ENCODE measurements at places on chromosomes 2 and 18. TPM values are rescaled to one million over a fixed set of nuclear protein-coding genes. Genes with fewer than 3 reads are reported as not detected.

DNA sequence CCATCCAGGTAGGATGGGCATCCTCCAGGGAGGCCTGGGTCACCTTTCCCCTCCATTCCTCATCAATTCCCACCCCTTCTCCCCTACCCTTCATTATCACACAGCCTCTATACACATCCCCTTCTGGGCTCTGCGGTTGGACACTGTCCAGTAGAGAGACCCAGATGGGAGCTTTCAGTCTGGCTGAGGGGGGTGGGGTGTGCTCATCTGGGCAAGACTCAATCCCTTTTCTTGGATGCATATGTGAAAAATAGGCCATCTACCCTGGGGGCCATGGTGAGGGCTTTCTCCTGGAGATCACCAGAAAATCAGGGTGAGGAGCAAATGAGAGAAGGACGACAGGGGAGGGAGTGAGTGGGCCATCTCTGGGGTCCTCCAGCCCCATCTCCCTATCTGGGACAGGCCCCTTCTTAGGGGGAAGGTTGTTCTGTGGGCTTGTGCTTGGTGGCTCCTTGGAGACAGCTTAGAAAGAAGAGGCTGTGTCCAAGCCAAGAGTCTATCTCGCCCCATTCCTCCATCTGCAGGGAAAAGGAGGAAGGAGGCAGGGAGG is 160.1 kb downstream of the DYSF start:
- no peak overlapping the region for H3K4me3 ChIP-seq
- no peak overlapping the region for H3K27ac ChIP-seq
- H3K36me3 ChIP-seq: no peaks in the 10 kb centered on the region
- H3K27me3 ChIP-seq: no peaks in the 10 kb centered on the region
- H3K4me1 ChIP-seq: peaks cover 34% of the 10 kb centered on the region
- no peak for DNase-seq

- H3K27ac ChIP-seq: no peak overlapping the region
- no peak for DNase-seq
- H3K4me3 ChIP-seq: no peak overlapping the region
- no peaks in the 10 kb centered on the region for H3K27me3 ChIP-seq
- H3K4me1 ChIP-seq: no peaks in the 10 kb centered on the region
These were observed 37.5 kb downstream of the ADAM17 start for GRCh38 chr2:9518163-9518562.

The TXNL1 gene
- 84.7 TPM for total RNA-seq

The RGPD4 gene
- total RNA-seq: not detected

The FBXO15 gene
- total RNA-seq: 3.9 TPM

The ZCCHC2 gene
- total RNA-seq: 53.3 TPM

All from adrenal gland (tissue), 19 donors.